Activated CD8-positive, alpha-beta T cell treated with anti-CD3 and anti-CD28 coated beads for 36 hours (primary cell): ENCODE measurements at places on chromosomes 2 and 18. TPM values are rescaled to one million over a fixed set of nuclear protein-coding genes. Genes with fewer than 3 reads are reported as not detected.

DNA sequence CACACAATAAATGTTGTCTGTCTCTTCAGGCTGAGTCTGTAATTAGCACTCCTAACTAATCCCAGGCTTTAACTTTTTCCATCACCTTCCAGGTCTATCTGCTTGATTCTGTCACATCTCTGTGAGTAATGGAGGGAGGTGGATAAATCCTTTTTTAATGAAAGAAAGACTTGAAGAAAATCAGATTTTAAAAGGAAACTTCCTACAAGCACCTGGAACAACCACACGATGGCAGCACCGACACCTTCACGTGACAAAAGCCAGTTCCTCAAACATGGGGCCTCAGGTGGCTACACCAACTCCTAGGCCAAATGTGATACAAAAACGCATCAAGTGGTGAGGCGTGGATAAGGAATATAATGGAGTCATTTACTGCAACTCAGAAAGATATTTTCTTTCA is 41.8 kb downstream of the TGFBRAP1 start:
- no peak overlapping the region for H3K27ac ChIP-seq
- DNase-seq: peak; percentile 70
- no peaks in the 10 kb centered on the region for H3K27me3 ChIP-seq
- no peak overlapping the region for H3K4me3 ChIP-seq
- H3K36me3 ChIP-seq: peaks cover 41% of the 10 kb centered on the region

DNA sequence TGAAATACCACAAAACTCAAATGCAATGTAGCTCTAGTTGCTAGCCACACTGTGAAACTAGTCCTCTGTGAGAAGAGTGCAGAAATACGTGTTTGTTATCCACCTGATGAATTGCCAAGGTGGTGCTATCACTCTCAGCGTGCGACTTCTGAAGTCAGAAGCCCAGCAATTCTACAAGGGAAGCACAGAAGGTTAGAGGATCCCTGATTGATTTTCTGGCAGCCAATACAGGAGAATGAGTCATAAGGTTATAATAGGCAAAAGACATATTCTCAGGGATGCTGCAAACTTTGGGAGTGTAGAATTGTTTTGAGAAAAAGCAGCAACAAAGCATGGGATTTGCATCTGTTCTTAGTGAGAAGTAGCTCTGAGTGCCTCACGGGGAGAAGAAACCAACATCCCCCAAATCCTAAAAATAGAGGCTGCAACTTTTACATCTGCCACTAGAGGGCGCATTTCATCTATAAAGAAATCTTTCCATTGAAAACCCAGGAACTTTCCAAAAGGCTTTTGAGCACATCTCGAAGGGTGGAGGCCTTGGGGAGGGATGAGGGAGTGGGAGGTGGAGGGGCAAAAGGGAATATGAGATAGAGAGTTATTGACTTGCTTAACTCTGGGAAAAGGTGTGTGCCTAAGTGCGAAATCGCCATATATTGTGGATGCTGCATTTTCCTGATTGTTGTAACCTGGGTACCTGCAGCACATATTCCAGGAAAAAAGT is 78.0 kb downstream of the TMEM182 start:
- no peaks in the 10 kb centered on the region for H3K4me1 ChIP-seq
- no peaks in the 10 kb centered on the region for H3K27me3 ChIP-seq
- DNase-seq: peak; percentile 45
- no peaks in the 10 kb centered on the region for H3K36me3 ChIP-seq
- no peak overlapping the region for H3K27ac ChIP-seq

GRCh38 chr2:240851078-240851991 is 17.3 kb upstream of the AGXT start:
- no peak overlapping the region for H3K27ac ChIP-seq
- no peaks in the 10 kb centered on the region for H3K4me1 ChIP-seq
- DNase-seq: peak; percentile 90
- H3K4me3 ChIP-seq: no peak overlapping the region

Gene GALNT5
- not detected for total RNA-seq

DNA sequence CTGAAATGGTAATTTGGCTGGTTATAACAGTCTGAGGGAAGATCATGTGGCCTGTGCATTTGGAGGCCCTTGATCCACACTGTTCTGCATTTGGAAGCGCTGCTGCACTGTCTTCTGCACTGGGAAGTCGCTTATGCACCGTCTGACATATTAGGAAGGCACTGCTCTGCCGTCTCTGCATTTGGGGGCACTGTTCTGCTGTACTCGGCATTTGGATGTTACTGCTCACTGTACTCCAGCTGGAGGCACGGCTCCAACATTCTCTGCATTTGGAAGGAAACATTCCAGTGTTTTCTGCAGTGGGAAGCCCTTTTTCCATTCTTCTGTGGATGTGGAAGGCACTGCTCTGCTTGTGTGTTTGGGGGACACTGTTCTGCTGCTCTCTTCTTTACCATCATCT is 9.6 kb upstream of the PROM2 start:
- DNase-seq: no peak
- H3K27me3 ChIP-seq: peaks cover 1% of the 10 kb centered on the region
- H3K36me3 ChIP-seq: no peaks in the 10 kb centered on the region
- no peak overlapping the region for H3K4me3 ChIP-seq

DNA sequence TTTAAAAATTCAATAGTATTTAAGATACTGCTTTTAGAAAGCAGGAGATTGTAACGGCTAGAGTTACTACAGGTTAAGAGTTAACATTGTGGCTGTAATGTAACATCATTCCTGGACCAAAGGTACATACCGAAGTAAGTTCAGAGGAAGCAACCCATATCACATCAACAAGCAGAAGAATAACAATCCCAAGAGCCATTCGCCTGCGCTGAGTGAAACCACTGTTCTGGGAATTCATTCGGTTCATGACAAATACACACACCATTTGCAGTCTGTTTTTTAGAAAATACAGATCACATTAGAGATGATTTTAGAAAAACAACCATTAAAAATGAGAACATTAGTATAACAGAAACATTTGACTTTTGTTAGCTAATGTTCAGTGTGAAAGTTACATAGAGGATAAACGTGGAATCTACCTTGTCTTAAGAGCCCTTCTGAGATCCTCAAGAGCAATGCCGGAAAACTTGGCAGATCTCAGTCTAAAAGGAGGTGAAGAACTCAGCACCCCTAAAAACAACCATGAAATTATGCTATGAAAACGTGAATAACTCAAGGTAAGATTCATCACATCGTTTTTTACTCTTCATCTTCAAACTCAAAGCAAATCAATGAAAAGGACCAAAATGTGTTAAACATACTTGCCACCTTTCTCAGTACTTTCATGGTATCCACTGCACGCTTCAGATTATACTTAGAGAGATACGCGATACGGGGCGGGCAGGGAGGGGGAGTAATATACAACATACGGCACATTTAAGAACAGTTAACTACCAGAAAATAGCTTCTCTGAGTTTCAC is 1.2 kb downstream of the SLC35F5 start:
- peaks cover 20% of the 10 kb centered on the region for H3K36me3 ChIP-seq
- peak overlapping the region; percentile 87 for H3K27ac ChIP-seq
- H3K4me3 ChIP-seq: peak overlapping the region; percentile 97
- H3K4me1 ChIP-seq: peaks cover 37% of the 10 kb centered on the region
- H3K27me3 ChIP-seq: no peaks in the 10 kb centered on the region

Gene CD207
- not detected for total RNA-seq
